Activated CD4-positive, alpha-beta T cell treated with anti-CD3 and anti-CD28 coated beads for 4 hours (primary cell): ENCODE measurements at places on chromosomes 13 and 19.

DNA sequence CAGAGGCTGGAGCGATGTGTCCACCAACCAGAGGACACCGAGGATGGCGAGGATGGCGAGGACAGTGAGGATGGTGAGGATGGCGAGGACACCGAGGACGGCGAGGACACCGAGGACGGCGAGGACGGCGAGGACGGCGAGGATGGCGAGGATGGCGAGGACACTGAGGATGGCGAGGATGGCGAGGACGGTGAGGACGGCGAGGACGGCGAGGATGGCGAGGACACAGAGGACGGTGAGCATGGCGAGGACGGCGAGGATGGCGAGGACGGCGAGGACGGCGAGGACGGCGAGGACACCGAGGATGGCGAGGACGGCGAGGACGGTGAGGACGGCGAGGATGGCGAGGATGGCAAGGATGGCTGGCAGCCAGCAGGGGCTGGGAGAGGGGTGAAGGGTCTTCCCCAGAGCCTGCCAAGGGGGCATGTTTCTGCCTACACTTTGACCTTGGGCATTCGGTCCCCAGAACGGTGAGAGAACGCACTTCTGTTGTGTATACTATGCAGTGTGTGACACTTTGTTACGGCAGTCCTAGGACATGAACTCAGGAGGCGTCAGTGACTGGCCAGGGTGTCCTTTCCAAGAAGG is 44.4 kb upstream of the ATP11A start:
- no peak for DNase-seq

DNA sequence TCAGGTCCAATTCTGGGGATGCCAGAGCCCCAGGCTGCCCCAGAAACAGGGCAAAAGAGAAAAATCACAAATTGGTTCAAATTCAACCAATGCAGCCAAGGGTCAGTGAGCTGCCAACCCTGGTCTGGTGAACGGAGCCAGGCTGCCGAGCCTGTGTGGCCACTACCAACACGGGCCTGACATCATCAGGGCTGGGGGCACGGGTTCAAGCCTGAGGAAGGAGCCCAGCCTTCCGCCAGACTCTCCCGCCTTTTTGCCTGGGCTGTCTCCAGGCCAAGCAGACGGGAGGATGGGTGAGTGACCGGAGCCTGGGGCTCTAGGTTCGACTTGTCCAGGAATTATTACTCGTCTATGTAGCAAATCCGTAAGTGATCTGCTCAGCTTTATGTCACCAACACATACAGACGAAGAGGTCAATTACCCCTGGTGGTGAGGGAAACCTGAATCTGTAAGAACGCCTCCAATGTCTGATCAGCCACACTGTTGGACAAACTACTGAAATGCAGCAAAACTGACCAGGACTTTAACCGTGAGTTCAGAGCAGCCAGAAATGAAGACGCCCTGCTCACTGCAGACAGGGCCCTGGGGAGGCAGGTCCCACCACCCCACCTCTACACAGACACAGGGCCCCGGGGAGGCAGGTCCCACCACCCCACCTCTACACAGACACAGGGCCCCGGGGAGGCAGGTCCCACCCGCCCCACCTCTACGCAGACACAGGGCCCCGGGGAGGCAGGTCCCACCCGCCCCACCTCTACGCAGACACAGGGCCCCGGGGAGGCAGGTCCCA is 31.8 kb downstream of the RAB20 start:
- no peak for DNase-seq

- DNase-seq: no peak
Measured at GRCh38 chr13:49053906-49054305, 78.2 kb downstream of the FNDC3A start.

- DNase-seq: peak; percentile 90
Measured at GRCh38 chr19:12676384-12676792, 5.3 kb downstream of the DHPS start.

GRCh38 chr13:79451500-79451962 is 29.4 kb upstream of the NDFIP2 start:
- DNase-seq: peak; percentile 95

DNA sequence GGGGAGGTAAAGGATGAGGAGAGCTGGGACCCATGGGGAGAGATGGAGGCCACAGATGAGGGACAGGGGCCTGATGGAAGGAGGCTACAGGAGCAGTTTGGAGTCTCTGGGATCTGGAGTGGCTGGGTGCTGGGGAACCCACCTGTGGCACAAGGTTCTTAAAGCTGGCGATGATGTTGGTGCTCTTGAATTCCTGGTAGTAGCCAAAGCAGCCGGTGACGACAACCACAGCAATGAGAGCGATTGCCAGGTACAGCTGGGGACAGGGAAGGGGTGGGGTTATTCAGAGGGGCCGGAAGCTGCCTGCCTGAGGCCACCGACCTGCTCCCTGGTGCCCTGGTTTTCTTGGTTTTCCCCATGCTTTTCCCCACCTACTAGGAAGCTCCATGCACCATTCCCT is 2.8 kb downstream of the ATP4A start:
- no peak for DNase-seq

GRCh38 chr13:27120811-27121210 is 50.8 kb downstream of the USP12 start:
- no peak for DNase-seq

DNA sequence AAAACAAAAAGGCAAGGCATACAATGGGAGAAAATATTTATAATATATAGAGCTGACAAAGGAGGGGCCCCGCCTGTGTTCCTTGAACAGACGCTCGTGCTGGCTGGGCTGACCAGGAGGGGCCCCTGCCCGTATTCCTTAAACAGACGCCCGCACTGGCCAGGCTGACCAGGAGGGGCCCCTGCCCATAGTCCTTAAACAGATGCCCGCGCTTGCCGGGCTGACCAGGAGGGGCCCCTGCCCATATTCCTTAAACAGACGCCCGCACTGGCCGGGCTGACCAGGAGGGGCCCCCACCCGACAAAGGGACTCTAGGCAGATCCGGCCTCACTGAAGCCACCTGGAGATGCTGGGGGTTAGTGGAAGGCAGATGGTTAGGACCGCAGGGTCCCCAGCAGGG is 9.3 kb downstream of the ADPRHL1 start:
- no peak for DNase-seq

DNA sequence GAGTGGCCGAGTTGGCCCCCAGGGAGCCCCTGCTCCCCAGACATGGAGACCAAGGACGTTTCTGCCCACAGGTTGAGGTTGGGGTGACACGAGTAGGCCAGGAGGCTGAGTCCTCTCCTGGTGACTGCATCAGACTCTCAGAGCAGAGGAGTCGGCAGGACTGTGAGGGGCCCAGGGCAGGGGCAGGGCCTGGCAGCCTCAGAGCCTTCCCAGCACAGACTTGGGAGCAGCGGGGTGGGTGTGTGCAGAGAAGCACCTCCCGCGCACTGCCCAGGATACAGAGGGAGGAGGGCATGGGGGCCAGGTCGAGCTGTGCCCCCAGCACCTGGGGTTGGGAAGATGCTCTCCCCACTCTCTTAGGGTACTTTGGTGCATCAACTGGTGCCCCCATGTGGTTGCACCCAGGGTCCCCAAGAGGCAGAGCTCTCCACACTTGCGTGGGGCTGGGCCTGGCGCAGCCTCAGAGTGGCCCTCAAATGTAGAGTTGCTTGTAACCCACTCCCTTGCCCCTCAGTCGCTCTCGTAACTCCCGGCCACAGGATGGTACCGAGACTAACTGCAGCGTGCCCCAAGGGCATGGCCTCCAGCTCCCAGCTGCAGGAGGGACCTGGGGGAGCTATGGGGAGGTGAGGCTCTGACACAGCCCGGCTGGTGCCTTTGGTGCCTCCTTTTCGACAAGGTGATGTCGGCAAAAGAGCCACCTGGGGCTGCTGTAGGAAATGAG is 15.9 kb downstream of the TSSK6 start:
- DNase-seq: no peak

DNA sequence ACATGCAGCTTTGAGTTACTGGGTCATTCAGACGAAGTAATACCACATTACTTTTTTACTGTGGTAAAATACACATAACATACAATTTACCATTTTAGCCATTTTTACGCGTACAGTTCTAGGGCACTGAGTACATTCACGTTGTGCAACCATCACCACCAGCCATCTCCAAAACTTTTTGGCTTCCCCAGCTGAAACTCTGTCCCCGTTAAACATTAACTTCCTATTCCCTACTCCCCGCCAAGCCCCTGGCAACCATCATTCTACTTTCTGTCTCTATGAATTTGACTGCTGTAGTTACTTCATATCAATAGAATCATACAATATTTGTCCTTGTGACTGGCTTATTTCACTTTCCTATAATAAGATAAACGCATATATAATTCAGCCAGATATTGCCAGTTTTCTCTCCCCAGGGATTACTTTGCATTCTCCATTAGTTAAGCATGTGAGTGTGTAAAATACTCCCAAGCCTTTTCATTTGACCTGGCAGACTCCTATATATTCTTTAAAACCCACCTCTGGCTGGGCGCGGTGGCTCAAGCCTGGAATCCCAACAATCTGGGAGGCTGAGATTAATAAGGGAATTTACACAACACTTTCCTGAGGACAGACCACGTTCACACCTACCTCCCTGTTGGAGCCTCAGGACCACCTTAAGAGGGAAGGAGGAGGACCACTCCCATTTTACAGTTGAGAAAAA is 10.0 kb upstream of the CYP4F22 start:
- no peak for DNase-seq

DNA sequence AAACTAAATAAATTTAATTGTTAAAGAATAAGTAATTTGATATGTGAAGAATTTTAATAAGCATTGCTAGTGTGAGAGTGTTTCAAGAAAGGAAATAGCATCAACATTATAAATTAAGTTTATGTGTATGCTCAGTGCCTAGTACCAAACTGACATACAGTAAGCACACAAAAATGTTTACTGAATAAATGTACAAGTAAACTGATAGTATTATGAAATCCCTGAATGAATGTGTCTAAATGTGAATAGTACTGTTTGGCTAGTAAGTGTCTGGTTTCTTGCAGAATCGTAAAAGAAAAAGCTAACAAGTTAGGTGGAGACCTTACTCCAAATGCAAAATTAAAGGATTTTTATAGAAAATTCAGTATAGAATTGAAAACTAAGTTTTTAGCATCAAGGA is 233.6 kb downstream of the PCDH9 start:
- DNase-seq: no peak

GRCh38 chr13:97975280-97975847 is 21.9 kb downstream of the IPO5 start:
- DNase-seq: no peak

- DNase-seq: no peak
Measured at GRCh38 chr13:91565296-91565695, 166.9 kb downstream of the GPC5 start.

GRCh38 chr19:42151782-42152684 is 19.8 kb upstream of the POU2F2 start:
- no peak for DNase-seq

- no peak for DNase-seq
Measured at GRCh38 chr13:33577007-33577406, 240.9 kb upstream of the RFC3 start.

DNA sequence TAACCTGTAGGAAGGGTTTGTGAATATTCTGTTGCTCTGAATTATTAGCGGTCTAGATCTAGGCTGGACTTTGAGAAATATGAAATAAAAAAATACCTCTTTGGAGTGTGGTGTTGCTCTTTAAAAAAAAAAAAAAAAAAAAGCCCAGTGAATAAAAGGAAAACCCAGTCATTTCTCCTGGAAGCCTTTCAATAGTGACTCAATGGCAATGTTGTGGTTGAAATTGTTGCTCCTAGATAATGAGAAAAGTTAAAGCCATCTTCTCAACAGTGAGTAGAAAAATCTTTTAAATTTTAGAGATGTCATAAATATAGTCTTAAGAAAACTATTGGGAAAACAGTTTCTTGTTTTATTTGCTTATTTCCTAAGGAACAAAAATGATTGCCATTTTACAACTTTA is 135.3 kb downstream of the RFC3 start:
- no peak for DNase-seq

- no peak for DNase-seq
Measured at GRCh38 chr19:56601375-56601774, 6.3 kb downstream of the ZNF71 start.

DNA sequence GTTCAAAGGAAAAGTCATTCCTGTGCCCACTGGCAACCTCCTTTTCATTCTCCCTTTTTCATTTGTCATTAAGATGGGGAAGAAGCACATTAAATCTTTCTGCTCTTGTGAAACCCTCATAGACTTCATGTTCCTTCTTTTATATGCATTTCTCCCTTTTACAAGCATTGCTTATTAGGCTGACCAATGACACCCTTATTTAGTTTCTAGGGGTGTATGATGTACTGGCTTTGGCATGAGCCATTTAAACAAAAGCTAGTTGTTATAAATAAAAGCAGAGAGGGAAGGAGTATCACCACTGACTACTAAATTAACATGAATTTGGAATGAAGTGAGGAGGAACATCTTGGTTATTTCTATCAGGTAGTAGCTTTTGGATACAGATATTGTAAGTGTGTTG is 68.2 kb upstream of the PCDH9 start:
- DNase-seq: no peak

- DNase-seq: no peak
Measured at GRCh38 chr13:104008075-104008474, 941.9 kb upstream of the SLC10A2 start.

- DNase-seq: no peak
Measured at GRCh38 chr19:21585281-21585890, 80.0 kb downstream of the ZNF429 start.

- DNase-seq: peak; percentile 34
Measured at GRCh38 chr19:10566658-10567410, 1.0 kb upstream of the KRI1 start.

DNA sequence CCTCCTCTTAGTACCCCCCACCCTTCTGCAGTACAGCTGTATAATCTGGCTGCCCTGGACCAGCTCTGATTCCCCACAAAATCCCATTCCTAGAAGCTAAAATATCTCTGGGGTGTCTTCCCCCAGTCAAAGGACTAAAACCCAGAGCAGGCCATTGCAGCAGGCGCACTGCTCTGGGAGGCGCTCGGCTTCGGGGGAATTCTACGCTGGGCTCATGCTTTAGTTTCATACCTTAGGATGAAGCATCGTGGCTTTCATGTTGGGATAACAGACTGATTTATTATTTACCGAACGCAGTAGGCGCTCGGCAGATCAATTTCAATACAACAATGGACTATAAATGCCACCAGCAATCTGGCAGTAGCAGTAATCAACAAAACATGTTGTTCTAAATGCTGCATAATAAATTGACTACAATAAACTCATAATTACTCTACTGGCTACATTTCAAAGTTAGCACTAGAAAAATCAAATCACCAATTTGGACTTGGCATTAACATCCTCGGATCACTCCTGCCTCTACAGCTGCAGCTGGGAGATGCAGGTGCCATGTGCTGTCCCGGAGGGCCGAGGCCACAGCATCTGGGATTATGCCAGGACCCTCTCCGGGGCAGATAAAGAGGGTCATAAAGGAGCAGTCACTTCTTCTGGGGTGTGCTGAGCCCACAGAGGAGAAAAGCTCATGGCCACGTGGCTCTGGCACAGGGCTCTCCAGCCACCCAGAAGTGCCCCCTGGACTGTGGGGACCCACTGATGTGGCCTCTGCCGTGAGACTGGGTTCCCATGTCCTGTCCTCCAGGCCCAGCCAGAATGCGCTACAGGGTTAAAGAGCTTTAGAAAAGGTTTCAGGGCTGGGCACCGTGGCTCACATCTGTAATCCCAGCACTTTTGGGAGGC is 35.3 kb downstream of the CEBPG start:
- no peak for DNase-seq
